GM12864 (cell line): ENCODE measurements at places on chromosomes 7 and 10.

DNA sequence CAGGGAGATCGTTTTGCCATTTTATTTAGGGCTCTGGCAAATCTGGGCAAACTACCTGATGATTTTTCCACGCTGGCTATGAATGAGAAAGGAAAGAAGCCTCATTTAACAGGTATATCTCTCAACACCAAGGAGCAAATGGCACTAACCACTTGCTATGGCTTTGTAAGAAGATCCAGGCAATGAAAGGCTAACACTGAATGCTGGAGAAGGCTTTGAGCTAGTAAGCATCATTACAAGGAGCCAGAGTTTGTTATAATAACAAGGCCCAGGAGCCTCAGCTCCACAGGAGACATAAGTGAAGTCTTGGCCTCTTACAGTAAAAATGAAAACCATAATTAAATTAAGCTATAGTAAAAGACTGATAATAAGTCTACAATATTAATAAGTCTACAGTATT is 123.1 kb downstream of the CNOT4 start:
- no peak for DNase-seq

GRCh38 chr7:159105832-159106811 is 38.5 kb downstream of the VIPR2 start:
- no peak for DNase-seq

GRCh38 chr7:107824858-107825257 is 21.8 kb upstream of the SLC26A3 start:
- DNase-seq = no peak

DNA sequence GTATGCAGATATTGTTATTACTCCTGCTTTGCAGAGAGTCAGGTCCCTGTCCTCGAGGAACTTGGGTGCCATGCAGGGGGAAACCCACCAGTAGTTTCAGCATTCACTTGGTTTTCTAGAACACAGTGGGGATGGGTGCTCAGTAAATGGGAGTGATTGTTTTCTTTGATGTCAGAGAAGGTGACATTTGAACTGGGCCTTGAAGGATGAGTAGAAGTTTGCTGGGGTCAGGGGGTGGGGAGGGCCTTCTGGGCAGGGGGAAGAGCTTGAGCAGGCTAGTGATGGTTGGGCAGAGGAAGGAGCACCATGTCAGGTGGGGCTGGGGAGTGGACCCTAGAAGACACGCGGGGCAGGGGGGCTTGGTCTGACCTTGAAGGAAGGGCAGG is 5.9 kb downstream of the ADAMTS14 start:
- DNase-seq = no peak

- DNase-seq = peak; percentile 10
Observed at GRCh38 chr7:115679976-115680375, 350.6 kb downstream of the TFEC start.

GRCh38 chr7:36487756-36488336 is 98.2 kb downstream of the ANLN start:
- peak; percentile 5 for DNase-seq

DNA sequence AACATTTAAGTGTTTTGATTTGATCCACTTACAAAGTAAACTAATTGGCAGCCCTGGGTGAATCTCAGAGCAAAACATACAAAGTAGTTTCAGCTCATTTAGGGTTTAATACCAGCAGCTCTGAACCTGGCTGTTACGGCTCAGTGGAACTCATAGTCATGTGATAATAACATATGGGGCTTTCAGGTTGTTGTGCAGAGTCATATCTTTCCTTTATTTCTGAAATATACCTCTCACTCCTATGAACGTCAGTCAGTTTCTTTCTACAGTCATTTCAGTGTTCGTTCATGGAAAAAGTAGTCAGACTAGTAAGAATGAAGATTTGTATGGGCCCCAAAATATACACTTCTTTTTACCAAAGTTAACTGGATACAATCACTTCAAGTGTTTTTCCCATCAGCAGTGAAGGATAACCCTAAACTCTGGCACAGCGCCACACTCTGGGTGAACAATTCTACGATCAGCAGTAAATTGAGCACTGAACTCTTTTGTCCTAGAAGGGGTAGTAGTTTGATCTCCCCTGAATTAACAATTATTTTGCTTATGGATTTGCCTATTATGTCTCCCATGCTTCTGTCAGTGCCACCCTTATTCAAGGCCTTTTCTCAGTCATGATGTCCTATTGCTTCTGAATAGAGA is 218.6 kb downstream of the THSD7A start:
- peak; percentile 25 for DNase-seq

GRCh38 chr10:7580520-7580919 is 86.2 kb downstream of the ITIH5 start:
- no peak for DNase-seq

DNA sequence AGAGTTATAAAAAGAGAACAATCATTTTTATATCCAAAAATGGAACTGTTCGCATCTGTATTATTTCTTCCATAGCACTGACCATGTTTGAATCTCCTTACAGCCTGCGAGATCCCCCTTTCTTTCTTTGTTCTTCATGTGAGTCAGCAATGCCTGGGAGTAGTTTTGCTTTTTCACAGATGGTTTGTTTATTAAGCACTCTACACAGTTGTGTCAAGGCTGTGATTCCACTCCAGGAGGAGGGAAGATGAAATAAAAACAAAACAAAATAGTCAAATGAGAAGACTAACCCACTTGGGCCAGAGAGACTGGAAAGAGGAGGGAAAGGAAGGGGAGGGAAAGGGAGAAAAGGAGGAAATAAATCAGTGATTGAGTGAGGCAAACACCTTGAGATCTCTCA is 7.8 kb downstream of the LIPF start:
- DNase-seq = no peak

DNA sequence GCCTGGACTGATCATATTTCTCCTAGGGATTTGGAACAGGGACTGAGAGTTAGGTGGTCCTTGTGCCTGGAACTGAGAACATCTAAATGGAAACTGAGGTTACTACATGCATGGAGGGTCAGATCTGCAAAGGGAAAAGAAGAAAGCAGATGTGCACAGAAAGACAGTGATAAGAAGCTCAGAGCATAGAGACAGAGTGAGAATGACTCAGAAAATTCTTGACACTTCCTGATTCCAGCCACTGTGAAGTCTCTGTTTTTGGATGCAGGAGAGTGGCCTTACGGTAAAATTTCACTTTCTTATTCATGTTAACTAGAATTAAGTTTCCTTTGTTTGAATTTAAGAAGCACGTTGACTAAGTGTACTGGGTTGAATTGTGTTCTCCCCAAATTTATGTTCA is 241.7 kb downstream of the TMEM26 start:
- no peak for DNase-seq

- no peak for DNase-seq
Observed at GRCh38 chr10:35934642-35934995, 292.5 kb upstream of the FZD8 start.

GRCh38 chr7:133936074-133936473 is 191.1 kb upstream of the LRGUK start:
- no peak for DNase-seq
